Activated CD8-positive, alpha-beta memory T cell treated with anti-CD3 and anti-CD28 coated beads for 48 hours (primary cell): ENCODE measurements at places on chromosomes 3 and 15.

GRCh38 chr3:101943029-101943428 is 93.7 kb downstream of the NFKBIZ start:
- no peak for DNase-seq

- no peak for DNase-seq
Observed at GRCh38 chr3:10378742-10379141, 57.8 kb upstream of the SEC13 start.

DNA sequence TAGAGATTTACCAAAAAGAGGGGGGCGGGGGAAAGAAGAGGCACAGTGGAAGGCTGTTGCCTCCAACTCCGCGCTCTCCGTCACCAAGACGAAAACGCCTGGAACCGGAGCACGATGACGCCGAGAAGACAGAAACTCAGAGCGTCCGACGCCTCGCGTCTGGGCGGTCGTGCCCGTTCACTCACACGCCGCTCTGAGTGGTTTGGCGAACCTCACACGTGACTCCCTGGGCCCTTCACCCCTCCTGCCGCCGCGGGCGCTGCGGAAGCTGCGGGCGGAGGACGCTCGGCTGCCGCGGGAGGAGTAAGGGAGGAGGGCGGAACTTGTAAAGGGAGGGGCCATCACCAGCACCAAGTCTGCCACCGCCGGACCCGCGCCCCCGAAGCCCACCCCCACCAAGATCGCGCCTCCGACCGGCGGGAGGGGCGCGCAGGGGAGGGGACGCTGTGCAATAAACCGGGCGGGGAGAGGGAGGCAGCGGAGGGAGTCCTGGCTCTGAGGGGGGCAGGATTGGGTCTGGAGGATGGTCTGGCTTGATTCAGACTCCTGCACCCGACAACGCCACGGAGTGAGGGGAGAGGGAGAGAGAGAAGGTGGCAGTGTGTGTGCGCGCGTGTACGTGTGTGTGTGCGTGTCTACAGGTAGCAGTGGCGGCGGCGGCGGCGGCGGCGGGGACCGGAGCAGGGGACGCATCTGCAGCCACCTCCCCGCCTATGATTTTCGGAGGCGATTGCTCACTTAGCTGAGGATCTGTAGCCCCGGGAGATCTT is 1.9 kb upstream of the NLGN1 start:
- DNase-seq: no peak

DNA sequence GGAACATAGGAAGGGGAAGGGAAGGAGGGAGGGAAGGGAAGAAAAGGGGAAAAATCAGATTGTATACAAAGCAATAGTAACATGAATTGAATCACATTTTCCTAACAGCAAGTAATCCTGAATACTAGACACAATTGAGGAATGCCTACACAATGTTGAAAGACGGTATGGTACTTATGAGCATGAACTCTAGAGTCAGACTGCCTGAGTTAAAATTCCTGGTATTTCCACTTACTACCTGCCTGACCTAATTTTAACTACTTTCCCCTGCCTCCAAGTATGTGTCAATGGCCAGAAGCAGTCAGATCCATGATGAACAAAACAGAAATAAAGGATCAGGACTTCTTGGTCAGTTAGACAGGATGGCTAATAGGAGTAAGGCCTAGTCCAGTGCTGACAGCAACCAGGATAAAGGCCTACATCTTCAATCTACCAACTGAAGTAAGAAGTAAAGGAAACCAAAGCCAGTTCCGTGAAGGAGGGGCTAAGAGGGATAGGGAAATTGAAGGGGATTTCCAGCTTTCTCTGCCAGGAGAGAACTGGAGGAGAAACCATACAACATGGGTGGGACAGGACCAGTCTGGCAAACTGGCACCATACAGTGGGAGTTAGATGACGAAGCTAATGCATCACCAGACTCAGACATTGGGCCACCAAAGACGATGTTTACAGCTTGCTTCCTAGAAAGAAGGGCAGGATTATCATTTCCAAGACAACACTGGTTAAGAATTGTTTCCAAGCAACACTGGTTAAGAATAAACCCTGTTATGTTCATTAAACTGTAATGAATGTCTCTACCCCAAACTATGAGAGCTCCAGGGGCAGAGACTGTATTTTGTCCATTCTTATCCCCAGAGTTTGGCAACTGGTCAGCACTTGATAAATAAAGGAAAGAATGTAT is 151.6 kb upstream of the UBE2E2 start:
- DNase-seq: no peak

GRCh38 chr15:39285663-39286062 is 295.2 kb upstream of the THBS1 start:
- no peak for DNase-seq

DNA sequence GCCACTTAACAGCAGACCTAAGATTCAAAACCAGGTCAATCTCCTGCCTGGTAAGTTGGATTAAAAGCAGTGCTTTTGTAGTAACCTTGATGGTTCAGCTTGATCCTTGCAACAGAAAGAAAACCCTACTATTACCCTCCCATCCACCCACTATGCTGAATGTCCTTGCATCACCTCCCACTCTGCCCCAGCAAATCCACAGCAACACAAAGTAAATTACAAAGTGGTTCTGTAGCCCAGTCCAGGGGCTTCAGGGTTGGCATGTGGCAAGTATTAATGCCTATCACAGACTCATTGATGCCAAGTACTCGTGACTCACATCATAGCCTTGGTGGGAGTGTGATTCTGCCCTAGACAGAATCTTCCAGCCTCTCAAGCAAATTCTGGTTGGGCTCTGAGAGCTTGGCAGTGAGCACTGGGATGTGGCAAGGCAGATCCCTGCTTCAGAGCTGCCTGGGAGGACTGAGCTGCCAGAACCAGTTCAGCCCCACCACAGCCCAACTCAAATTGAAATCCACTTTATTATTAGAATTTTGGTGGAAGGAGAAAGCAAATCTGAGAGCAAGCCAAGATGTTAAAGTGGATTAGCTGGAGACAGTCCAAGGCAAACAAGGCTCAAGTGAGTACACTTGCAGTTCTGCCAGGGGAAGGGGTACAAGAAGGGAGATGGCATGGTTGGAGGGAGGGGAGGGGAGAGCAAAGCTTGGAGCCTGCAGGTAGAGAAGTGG is 225.8 kb upstream of the UMPS start:
- DNase-seq: no peak

GRCh38 chr3:165439765-165440164 is 243.6 kb upstream of the SLITRK3 start:
- DNase-seq: no peak
